ENCODE measurements at places on chromosomes 1 and 21.

DNA sequence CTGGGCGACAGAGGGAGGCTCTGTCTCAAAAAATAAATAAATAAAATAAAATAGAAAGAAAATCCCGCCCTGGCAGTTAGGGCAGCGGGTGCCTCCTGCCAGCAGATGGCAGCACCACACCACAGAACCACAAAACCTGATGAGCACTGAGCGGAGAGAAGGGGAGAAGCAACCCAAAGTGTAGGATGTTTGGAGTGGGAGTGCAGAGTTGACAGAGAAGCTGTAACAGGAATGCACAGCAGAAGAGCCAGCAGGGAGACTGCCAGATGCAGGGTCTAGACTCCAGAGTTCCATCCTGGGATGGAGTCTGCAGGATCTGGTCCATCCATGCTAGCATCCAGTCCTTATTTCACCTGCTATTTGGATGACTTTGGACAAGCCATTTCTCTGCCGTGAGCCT, 29.7 kb upstream of the KIRREL1 start:
- peak; percentile 57 for DNase-seq

GRCh38 chr1:202540448-202540847, 169.8 kb downstream of the SYT2 start:
- DNase-seq, result no peak

DNA sequence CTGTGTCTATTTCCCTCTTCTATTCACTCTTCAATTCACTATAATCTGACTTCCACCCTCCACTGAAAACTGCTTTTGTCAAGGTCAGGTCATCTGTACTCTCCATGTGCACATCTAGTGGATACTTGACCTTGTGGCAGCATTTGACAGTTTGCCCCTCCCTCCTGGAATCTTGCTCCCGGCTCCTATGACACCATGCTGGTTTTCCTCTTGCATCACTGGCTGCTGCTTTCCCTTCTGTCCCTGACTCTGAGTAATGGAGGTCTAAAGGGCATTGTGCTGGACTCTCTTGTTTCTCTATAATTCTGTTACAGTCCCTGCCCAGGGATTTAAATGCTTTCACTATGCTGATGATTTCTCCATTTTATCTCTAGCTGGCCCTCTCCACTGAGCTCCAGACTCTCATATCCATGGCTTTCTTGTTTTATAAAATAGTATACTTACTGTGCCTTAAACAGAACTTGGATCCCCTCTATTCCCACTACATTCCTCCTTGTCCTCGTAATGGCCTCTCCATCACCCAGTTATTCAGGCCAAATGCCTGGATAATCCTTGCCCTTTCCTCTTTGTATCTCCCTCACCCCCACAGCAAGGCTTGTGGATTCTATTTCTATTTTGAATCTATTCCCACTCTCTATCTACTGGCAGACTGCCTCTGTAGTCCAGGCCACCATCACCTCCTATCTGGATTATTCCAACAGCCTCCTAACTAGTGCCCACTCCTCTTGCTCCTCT, 36.8 kb upstream of the PODN start:
- peak; percentile 7 for DNase-seq

DNA sequence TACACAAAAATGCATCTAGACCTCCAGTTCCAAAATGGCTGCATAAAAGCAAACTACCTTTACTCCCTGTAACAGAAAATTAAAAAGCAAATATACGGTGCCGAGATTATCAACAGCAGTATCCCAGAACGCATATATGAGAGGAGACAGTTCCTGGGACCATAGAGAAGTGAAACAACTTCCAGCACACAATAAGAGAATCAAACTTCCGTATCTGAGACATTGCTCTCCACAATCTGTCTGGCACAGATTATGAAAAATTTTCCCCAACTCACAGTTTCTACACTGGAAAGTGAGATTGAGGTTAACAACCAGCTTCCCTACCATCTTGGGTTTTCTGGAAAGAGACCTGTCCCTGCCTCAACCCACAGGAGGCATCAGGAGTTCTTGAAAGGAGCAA, 47.2 kb upstream of the ST6GALNAC3 start:
- no peak for DNase-seq

GRCh38 chr1:27397110-27397509, 4.7 kb downstream of the GPR3 start:
- DNase-seq, result no peak

DNA sequence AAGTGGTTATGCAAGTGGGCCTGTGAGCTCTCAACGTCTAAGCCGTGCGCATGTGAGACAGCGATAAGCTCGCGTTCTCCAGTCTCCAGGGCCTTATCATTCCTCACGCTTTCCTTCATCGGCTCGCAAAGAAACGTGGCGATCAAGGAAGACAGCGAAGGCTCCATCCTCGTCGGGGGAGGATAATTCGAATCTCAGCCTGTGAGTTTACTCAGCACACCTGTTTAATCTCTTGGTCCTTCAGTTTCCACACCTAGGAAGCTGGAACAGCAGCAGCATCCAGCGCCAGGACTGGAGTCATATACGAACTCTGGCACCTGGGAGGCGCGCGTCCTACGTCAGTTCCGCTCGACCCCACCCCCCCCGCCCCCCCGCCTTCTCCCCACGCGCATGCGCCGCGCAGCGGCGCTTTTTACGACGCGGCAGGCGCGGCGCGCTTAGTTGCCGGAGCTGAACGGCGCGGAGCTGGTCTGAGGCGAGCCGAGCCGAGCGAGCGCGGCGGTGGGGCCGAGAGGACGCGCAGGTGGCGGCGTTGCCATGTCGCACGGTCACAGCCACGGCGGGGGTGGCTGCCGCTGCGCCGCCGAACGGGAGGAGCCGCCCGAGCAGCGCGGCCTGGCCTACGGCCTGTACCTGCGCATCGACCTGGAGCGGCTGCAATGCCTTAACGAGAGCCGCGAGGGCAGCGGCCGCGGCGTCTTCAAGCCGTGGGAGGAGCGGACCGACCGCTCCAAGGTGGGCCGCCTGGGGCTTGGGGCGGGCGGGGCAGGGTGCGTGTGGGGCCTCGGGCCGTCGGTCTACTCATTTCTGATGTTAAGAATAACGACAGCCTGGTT, at the start of gene PITHD1:
PITHD1 (plus strand) TSS at position 440 of the 836 bp plus-strand sequence; CDS start at position 538, 98 bp downstream.
- DNase-seq, result peak; percentile 76

DNA sequence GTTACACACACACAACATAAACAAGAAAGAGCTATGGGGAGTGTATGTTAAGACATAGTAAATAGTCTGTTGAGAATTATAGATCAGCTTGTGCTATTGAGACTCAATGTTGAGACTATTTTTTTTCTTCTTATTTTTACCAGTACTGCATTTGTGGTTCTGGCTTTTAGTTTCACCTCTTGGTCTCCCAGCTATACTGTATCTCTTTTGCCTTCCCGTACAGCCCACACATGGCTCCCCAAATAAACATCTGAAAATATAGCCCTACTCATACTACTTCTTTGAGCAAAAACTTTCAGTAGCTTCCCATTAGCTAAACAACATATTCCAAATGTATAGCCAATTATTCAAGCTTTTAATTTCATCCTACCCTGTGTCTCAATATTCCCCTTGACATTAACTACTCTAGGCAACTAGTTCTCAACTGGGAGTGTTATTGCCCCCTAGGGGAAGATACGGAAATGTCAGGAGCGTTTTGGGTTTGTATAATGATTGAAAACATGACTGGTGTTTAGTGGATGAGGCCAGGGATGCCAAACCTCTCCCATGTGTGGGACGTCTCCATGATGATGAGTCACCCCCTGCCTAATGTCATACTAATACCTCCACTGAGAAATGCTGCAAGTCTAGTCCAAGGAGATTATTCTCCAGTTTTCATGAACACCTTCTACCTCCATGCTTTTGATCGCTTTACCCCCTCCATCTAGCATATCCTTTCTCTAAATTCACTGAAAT, 6.8 kb downstream of the RPE65 start:
- peak; percentile 34 for DNase-seq

DNA sequence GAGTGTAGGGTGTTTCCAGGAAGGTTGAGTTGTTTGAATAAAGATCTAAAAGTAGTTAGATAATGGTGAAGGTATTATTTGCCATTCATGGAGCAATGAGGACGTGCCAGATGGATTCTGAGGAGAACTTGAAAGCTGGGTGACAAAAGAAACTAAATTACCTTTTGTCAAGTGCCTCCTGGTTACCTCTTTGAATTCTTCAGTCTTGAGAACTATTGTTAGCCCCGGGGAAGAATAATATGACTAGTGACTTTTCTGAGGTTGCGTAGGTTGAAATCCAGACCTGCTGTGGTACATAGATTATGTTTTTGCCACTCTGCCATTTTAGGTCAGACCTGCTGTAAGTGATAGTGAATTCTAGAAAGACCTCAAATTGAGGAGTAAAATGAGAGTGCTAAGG, 11.5 kb downstream of the LAMC1 start:
- no peak for DNase-seq

DNA sequence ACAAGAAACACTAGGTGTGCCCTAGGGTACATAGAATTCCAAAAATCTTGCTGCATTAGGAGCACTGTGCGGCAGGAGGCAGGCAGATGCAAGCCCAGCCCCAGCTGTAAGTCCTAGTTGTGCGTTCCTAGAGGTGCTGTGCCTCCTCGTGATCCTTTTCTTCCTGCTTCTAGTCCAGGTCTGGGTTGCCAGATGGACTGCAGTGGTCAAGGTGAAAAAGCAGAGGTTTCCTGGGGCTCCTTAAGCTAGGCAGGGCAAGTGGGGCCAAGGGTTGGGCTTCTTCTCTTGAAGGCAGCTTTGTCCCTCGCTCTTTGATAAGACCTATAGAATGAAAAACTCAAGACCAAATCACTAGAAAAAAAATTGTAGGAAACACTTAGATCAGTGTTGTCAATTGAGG, 21.6 kb upstream of the SLC45A3 start:
- DNase-seq, result no peak

GRCh38 chr1:159804924-159805323, 2.8 kb downstream of the FCRL6 start:
- DNase-seq, result no peak

- no peak for DNase-seq
Observed at GRCh38 chr1:194795917-194796593, 1609.6 kb upstream of the B3GALT2 start.

DNA sequence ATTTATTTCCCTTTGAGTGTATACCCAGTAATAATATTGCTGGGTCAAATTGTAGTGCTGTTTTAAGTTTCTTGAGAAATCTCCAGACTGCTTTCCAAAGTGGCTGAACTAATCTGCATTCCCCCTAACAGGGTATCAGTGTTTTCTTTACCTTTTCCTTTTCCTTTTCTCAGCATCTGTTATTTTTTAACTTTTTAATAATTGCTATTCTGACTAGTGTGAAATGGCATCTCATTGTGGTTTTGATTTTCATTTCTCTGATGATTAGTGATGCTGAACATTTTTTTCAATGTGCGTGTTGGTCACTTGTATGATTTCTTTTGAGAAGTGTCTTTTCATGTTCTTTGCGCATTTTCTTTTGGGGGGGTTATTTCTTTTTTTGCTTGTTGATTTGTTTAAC, 374.9 kb upstream of the BRINP3 start:
- no peak for DNase-seq

GRCh38 chr1:81407000-81407821, 393.5 kb upstream of the ADGRL2 start:
- DNase-seq, result no peak

Data from T1000 (cell line).